Panc1 (cell line): ENCODE measurements at places on chromosomes 2 and 18.

DNA sequence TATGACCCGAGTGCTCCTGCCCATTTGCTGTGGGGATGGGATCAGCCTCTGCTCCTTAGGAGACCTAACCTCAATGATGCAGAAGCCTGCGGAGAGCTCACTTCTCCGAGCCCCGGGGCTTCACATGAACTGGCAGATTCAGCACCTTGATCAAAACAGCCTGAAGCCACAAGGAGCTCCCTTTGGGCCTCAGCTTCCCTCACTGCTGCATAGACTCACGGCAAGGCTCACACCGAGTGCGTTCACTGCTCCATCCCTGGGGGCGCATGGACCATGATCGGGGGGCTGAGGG lies 33.0 kb downstream of the CRACDL start:
- DNase-seq: no peak

- DNase-seq: no peak
Measured at GRCh38 chr2:214679736-214680135, 129.7 kb downstream of the BARD1 start.

GRCh38 chr18:7766346-7766745 lies 199.2 kb downstream of the PTPRM start:
- no peak for DNase-seq

- DNase-seq: no peak
Measured at GRCh38 chr2:37324786-37325624, at the start of gene PRKD3. Gene PRKD3 (minus strand): TSS chr2:37324833. CDS start chr2:37316524, 8,309 bp downstream.

DNA sequence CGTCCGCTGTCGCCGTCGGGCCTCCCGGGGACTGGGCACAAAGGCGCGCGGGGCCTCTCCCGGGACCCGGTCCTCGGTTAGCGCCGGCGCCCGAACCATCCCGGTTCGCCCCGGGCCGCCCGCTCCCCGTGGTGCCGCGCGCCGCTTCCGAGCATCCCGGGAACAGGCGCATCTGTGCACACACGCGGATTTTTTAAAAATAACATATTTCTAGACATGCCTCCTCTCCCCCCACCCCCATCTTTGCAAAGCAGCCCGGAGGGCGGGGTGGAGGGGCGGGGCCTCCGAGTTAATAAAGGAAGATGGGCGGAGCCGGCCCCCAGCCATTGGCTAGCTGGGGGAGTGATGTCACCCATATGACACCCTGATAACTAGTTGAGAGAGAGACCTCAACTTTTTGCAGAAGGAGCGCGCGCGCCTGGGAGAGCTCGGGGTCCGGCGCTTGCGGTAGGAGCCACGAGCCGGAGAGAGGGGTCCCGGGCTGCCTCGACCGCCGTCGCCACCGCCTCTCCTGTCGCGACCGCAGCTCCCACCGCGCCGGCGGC lies at the start of gene SOX11:
Gene SOX11 (plus strand): TSS at position 400 of the 545 bp plus-strand sequence. CDS start 338 bp downstream, outside the sequence.
- no peak for DNase-seq

GRCh38 chr2:187093771-187094412 lies 244.9 kb upstream of the ZSWIM2 start:
- DNase-seq: no peak

GRCh38 chr18:52367953-52368742 lies 28.2 kb downstream of the DCC start:
- no peak for DNase-seq

- no peak for DNase-seq
Measured at GRCh38 chr2:241649927-241650326, 12.4 kb downstream of the ATG4B start.

GRCh38 chr18:23085066-23085465 lies 50.2 kb upstream of the CABLES1 start:
- DNase-seq: no peak

DNA sequence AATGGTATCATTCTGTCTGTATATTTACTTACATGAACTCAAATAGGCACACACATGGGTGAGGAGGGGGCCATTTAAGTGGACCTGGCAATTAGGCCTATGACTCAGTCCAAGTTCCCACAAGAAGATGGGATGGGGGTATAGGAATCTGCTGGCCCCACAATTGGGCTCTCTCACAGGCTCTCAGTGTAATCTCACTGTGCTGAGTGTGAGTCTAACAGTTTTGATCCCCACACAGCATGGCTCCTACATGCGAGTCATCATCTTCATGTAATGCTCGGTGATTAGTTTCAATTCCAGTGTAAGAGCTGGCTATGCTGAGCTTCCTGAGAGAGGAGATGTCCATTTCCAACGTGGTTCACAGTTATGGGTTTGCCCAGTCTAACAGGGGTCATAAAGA lies 114.0 kb downstream of the GATA6 start:
- no peak for DNase-seq

GRCh38 chr18:22552254-22552653 lies 134.5 kb upstream of the CTAGE1 start:
- DNase-seq: no peak
